Stimulated activated CD8-positive, alpha-beta memory T cell treated with anti-CD3 and anti-CD28 coated beads, Interleukin-7, amount 100 ng/mL, for 48 hours (primary cell): ENCODE measurements at places on chromosomes 16 and 17.

GRCh38 chr16:30184891-30185682 is 1.7 kb downstream of the CORO1A start:
- peak; percentile 20 for DNase-seq

- DNase-seq: no peak
These were observed 19.9 kb upstream of the COL1A1 start for GRCh38 chr17:50221266-50221863.

GRCh38 chr16:57318240-57318970 is 33.9 kb upstream of the PLLP start:
- no peak for DNase-seq

- DNase-seq: no peak
These were observed at the start of gene SLC47A1 for GRCh38 chr17:19533718-19534561. Gene SLC47A1 (plus strand): TSS chr17:19533854. CDS start chr17:19533940, 86 bp downstream.

GRCh38 chr16:85649411-85650134 is 36.5 kb downstream of the GSE1 start:
- DNase-seq: no peak

- DNase-seq: no peak
These were observed 67.9 kb downstream of the N4BP1 start for GRCh38 chr16:48542020-48542473.

GRCh38 chr17:50265212-50265611 is 9.1 kb upstream of the TMEM92 start:
- no peak for DNase-seq

DNA sequence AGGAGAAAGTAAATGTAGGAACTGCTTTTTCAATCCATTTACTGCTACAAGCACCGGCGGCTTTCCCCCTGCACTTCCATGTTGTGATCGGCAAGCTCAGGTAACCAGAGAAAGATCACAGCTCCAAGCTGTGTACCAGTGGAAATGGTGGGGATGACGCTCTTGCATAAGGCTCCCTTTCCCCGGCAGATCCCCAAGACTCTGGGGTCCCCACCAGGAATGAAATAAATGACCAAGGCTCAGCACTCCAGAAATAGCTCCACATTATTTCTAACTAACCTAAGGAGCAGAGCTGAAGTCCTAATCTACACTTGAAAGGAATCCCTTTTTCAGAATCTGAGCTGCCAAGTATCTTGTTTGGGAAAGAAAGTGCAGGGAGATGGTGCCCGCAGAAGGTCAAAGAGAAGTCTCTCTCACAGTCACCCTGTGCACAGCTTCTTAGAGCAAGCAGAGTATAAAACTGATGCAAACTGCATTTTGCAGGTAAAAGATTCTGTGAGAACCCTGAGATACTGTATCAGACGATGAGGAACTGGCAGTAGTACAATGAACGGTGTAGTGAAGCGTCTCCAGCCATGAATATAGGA is 11.1 kb downstream of the GRB2 start:
- DNase-seq: no peak

- no peak for DNase-seq
These were observed 29.8 kb downstream of the GPATCH8 start for GRCh38 chr17:44473367-44473766.

DNA sequence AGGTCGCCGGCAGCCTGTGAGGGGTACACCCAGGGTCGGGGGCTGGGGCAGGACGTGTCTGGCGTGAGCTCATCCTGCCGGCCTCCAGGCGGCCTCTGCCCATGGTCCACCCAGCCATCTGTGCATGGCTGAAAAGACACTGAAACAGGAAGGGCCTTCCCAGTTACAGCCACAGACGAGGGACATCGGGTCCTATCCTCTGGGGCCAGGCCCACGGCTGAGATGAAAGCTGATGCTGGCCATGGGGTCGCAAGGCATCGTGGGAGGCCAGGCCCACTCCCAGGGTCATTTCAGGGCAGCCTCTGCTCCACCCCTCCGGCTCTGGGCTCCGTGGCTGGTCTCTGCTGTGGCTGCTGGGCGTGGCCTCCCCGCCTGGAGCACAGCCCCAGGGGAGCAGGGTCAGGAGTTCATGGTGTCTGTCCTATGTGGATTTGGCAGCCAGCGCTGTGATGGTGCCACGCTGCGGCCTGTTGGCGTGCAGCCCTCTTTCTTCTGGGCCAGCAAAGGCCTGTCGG is 16.6 kb upstream of the ATP6V0C start:
- DNase-seq: no peak

DNA sequence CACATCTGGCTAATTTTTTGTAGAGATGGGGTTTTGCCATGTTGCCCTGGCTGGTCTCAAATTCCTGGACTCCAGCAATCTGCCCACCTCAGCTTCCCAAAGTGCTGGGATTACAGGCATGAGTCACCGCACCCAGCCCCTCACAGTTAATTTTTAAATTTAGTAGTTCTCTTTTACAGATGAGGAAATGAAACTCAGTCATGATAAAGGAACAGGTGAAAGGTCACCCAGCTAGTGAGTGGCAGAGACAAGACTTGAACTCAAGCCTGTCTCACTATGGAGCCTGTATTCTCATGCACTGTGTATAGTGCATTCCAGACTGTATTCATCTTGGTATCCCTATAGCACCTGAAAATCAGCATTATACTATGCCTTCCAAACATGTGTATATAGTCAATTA is 77.1 kb upstream of the WSB1 start:
- no peak for DNase-seq
